Activated T-cell treated with anti-CD3 and anti-CD28 coated beads for 48 hours (primary cell): ENCODE measurements at places on chromosomes 3 and 15.

DNA sequence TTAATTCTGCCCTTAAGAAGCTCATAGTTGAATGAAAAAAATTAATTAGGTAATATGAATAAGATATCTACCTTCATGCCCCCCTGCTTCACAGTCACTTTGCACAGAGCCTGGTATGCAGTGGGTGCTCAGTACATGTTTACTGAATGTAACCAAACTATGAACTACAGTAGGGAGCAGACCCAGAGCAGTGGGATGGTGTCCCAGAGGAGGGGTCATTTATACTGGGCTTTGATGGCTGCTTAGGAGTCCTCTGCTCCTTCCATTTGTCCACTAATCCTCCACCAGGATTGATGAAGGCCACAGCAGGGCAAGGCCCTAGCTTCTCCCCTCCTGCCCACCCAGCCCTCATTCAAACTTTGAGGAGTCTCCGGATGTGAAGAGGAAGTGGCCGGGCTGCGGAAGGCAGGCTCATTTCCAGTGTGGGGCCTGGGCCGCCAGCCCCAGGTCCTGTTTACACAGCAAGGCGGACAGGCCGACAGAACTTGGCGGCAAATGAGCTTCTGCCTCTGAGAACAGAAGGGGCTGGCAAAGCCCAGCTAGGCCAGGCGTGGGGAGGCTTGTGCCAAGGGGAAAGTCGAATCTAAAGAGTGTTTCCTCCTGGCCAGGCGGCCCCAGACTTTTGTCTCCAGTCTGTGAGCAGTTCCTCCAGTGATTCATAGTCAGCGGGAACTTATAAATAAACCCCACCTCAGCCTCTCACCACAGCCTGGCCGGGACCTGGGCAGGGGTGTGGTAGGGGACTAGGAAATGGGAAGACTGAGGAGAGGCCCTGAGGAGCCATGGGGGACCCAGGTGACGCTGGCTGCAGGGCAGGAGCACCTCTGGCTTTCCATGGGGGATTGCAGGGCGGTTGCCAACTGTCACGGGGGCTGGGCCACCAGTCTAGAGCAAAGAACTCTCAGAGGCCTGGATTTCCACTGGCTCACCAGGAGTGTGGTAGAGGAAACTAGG, 51.6 kb upstream of the LCTL start:
- no peak for DNase-seq

DNA sequence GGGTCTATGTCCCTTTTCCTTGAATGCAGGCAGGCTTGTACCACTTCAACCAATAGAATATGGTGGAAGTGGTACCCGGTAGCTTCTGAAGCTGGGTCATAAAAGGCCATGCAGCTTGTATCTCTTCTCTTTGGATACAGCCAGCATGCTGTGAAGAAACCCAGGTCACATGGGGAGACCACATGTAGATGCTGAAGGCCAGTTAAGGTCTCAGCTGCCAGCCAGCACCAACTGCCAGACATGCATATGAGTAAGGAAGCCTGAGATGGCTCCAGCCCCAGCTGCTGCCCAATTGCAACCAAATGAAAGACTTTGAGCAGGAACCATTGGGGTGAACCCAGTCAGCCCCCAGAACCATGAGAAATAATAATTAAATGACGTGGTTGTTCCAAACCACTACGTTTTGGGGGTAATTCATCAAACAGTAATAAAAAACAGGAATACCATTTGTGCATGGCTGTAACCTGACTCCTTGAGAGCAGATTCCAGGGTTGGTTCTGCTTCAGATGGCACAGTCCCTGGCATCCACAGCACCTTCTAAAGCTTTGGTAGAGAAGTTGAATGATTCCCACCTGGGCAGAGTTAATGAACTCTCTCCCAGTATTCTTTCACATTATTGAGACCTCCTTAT, 3.8 kb downstream of the RBP2 start:
- DNase-seq, result no peak

DNA sequence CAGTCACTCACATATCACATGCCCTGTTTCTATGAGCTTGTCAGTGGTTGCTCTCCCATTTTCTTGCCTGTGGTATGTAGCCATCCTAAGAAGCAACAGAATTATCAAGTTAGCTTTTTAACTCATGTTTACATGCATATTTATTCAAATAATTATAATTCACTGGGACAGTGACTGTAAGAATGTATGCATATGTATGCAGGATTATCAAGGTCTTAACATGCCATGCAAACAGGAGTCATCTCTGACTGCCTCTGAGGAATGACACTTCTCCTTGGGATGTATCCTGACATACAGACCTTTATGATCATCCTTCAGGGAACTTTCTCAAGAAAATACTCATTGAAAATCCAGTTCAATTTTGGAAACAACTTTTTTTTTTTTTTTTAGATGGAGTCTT, 240.9 kb downstream of the CPNE4 start:
- DNase-seq, result no peak

GRCh38 chr3:58254144-58254543, 16.6 kb downstream of the ABHD6 start:
- DNase-seq, result no peak

DNA sequence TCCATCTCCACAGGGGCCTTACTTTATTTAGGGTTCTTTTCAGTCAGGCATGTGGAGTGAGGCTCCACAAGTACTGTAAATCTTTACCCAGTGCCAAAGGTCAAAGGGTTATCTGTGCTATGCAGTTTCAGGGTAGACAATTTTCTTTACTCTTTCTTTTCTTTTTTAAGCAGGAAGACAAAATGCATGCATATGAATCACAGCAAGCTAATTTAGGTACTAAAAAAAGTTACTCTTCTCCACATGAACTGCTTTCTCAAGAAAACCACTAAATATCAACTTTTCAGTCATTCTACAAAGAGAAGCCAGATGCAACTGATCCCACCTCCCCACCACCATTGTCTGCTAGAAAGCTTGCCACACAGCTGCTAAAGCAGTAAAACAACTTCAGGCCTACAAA, 73.3 kb upstream of the PYGO1 start:
- no peak for DNase-seq

GRCh38 chr3:148420242-148420641, 277.5 kb upstream of the AGTR1 start:
- no peak for DNase-seq

DNA sequence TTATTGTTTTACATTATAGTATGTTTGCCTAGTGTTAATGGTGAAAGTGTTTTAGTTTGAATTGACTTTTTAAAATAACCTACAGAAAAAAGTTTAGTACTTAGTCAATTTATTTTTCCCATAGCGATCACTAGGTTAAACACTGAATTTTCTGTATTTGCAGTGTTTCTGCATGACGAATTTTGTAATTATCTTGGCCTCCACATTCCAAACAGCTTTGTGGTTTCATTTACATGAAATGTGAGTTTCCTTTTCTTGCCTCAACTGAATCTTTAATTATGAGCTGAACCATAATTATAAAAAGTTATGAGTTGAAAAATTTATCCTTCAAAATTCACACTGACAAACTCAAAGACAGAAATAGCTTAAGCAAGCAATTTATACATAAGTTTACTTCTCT, 235.5 kb downstream of the CTNNB1 start:
- no peak for DNase-seq

GRCh38 chr3:9185701-9186100, 63.7 kb downstream of the SRGAP3 start:
- DNase-seq, result no peak

DNA sequence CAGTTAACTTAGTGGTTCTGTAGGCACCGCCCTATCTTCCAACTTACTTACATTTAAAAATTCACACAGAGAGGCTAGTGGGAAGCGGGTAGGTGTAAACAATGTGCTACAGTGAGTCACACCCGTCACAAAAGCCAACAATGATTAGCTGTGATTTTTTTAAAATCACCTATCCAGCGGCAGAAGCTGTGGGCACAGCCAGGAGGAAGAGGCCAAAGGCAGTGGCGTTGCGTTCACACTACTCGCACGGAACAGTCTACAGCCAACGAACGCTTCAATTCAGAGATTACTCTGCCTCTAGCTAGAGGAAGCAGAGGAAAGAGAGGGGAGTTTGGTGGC, 2.5 kb upstream of the NLGN1 start:
- no peak for DNase-seq

- no peak for DNase-seq
These were observed at the start of gene SLCO2A1 for GRCh38 chr3:134029734-134030378. SLCO2A1 (minus strand) TSS chr3:134029925; CDS start chr3:134029802, 123 bp downstream.

DNA sequence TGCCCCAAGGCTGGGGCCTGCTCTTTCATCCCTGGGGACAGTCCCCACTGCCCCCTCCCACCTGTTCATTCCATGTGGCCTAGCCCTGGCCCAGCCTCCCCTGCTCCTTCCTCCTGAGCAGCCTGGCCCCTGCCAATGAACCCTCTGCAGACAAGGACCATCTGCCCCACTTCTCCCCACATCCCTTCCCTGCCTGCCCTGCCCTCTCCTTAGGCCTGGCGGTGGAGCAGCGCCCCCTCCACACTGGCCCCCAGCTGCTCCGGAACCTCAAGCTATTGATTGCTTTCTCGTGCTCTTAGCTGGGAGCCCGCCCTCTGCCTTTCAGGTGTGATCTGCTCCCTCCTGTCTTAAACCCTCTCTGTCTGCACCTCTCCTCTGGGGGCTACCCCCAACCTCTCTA, 8.0 kb downstream of the PLXNA1 start:
- no peak for DNase-seq

- DNase-seq, result no peak
These were observed 50.7 kb downstream of the TRA2B start for GRCh38 chr3:185887066-185887465.

GRCh38 chr3:190865828-190866227, 3.3 kb upstream of the GMNC start:
- no peak for DNase-seq

- DNase-seq, result no peak
These were observed 325.0 kb downstream of the RBMS3 start for GRCh38 chr3:29605845-29606244.

GRCh38 chr3:141184430-141184829, 47.2 kb upstream of the PXYLP1 start:
- DNase-seq, result no peak

DNA sequence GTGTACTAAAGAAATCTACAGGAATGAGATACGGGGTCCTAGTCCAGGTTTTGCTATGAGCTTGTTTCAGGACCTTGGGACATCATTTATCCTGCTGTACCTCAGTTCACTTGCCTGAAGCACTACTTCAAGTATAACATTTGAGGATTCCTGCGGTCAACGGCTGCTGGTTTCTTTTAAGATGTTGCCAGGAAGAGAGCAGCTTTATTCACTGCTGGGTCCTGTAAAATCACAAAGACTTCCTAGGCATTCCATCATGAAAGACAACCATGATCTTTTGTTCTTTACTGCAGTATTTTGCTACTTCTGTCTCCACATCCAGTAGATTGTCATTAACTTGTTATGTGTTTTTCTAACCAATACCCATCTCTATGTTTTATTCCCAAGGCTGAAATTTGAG, 61.0 kb upstream of the PYDC2 start:
- no peak for DNase-seq

- DNase-seq, result no peak
These were observed 4.7 kb upstream of the OCA2 start for GRCh38 chr15:28103831-28104230.

GRCh38 chr15:101051291-101052030, 132.3 kb downstream of the LRRK1 start:
- no peak for DNase-seq

DNA sequence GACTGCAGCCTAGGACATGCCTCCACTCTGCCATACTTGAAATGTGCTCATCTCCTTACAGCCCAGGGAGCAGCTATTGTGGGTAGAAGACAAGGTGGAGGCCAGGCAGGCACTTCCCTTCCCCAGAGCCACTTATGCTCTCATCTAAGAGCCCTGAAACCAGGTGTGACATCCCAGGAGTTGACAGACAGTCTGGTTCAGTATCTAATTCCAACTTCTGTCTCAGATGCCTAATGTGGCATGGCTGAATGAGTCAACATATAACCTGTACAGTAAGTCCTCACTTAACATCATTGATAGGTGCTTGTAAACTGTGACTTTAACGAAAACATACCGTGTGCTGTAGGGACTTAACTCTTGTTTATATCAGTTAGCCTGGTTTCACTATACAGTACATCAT, 1.2 kb upstream of the CAPN3 start:
- DNase-seq, result no peak

GRCh38 chr15:66946578-66947164, 118.7 kb upstream of the SMAD3 start:
- DNase-seq, result peak; percentile 61

GRCh38 chr3:100429187-100429716, 27.9 kb downstream of the LNP1 start:
- DNase-seq, result no peak

DNA sequence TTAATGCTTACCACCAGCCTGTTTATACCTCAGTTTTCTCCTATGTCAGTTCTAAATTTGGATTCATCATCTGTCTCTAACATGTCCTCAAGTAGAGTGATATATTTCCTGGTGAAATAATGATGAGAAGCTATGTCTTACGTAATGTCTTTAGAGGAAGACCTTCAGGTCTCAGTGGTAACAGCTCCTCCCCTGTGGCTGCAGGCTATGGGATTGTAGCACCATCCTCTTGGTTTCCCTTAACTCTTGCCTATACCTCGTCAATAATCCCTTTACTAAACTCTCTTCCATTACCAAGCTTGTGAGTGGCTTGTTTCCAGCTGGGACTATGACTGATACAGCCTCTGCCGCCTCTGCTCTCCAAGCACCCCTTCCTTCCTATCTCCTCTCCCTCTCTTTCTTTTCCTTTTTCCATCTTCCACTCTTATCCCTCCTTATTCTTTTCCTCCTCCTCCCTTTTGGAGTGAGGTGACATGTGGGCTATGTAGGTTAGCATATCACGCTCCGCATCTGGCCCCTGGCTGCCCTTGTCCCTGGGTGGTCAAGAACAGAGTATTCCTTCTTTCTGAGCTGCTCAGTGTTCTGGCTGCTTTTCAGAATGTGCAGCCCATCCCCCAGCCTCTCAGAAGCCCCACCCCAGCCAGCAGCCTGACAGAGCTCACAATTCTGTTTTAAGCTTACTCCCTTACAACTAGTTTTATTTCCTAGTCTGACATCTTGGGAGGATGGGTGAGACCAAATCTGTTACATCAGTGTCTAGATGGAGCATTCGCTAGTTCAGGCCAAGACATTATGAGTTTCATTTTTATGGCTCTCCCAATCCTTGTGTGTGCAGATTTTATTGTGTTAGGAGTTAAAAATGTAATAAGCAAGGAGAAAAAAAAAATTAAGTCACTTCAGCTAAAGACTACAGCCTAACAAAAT, 75.0 kb upstream of the RNU6-1 start:
- no peak for DNase-seq

DNA sequence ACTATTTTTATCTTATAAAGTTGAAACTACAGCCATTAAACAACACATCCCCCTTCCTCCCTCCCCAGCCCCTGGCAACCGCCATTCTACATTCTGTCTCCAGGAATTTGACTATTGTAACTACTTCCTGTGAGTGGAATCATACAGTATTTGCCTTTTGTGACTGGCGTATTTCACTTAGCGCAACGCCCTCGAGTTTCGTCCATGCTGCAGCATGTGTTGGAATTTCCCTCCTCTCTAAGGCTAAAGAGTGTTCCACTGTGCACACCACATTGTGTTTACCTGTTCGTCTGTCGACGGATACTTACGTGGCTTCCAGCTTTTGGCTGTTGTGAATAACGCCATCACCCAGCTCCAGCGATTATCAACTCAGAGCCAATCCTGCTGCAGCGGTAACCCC, 52.0 kb upstream of the DLG1 start:
- DNase-seq, result no peak
